ENCODE measurements at places on chromosomes 16 and 17. TPM values are rescaled to one million over a fixed set of nuclear protein-coding genes. Genes with fewer than 3 reads are reported as not detected.

The MYH8 gene
- total RNA-seq, result not detected

The HOXB1 gene
- total RNA-seq, result not detected

The BCO1 gene
- 0.58 TPM for total RNA-seq

The IGSF6 gene
- not detected for total RNA-seq

The G6PC1 gene
- not detected for total RNA-seq

The ELAC2 gene
- 115 TPM for total RNA-seq

The ESRP2 gene
- 26.7 TPM for total RNA-seq

The RNF222 gene
- total RNA-seq, result 0.80 TPM

All from epithelial cell of proximal tubule (primary cell).